Stimulated activated CD8-positive, alpha-beta memory T cell treated with anti-CD3 and anti-CD28 coated beads, Interleukin-7, amount 100 ng/mL, for 48 hours (primary cell): ENCODE measurements at places on chromosomes 5 and 9.

DNA sequence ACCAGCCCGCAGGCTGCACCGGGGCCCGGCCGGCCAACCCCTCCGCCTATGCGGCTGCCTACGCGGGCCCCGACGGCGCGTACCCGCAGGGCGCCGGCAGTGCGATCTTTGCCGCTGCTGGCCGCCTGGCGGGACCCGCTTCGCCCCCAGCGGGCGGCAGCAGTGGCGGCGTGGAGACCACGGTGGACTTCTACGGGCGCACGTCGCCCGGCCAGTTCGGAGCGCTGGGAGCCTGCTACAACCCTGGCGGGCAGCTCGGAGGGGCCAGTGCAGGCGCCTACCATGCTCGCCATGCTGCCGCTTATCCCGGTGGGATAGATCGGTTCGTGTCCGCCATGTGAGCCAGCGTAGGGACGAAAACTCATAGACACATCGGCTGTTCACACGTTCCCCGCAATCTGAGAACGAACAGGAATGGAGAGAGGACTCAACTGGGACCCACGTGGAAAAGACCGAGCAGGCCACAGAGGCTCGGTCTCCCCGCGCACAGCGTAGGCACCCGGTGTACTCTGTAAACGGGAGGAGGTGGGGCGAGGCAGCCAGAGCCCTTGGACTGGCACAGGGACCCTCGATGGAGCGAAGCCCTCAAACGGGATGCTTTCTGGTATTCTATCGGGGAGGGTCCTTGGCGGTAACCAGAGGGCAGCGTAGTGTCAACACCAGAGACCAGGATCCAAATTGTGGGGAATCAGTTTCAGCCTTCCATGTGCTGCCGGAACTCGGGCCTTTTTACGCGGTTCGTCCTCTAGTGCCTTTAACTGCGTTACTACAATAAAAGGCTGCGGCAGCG is 1.9 kb downstream of the FOXE1 start:
- no peak for DNase-seq

- no peak for DNase-seq
These were observed 157.8 kb downstream of the MED10 start for GRCh38 chr5:6220346-6221088.

DNA sequence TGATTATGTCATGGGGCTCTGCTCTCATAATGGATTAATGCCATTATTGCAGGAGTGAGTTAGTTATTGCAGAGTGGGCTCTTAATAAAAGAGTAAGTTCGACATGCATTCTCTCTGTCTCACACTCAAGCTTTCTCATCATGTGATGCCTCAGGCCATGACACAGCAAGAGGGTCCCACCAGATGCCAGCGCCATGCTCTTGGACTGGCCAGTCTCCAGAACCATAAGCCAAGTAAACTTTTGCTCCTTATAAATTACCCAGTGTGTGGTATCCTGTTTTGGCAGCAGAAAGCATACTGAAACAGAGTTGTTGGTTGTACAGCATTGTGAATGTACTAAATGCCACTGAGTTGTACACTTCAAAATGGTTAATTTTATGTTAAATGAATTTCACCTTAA is 138.1 kb downstream of the MYO10 start:
- no peak for DNase-seq

DNA sequence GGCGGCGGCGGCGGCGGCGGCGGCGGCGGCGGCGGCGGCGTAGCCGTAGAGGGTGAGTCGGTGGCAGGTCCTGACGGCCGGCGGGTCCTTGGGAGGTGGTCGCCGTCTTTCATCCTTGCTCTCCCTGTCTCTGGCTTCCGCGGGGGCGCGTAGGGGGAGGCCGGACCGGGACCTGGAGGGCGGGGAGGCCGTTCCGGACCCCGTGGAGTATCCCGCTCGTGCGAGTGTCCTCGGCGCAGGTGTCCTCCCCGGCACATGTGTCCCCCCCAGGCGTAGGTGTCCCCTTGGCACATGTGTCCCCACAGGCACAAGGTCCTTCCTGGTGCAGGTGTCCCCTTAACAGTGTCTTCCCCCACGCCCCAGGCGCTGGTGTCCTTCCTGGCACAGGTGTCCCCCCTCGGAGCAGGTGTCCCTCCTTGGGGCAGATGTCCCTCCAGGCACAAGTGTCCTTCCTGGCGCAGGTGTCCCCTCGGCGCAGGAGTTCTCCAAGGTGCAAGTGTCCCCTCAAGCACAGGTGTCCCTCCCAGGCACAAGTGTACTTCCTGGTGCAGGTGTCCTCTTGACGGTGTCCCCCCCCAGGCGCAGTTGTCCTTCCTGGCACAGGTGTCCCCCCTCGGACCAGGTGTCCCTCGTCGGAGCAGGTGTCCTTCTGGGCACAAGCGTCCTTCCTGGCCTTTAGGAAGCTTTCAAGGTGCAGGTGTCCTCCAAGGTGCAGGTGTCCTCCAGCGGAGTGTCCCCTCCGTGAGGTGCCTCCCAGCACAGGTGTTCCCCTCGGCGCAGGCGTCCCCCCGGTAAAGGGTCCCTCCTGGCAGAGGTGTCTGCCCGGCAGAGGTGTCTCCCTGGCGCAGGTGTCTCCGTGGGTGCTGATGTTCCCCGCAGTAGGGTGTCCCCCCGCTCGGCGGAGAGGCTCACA is 519 bp downstream of the EXOC3 start:
- no peak for DNase-seq

DNA sequence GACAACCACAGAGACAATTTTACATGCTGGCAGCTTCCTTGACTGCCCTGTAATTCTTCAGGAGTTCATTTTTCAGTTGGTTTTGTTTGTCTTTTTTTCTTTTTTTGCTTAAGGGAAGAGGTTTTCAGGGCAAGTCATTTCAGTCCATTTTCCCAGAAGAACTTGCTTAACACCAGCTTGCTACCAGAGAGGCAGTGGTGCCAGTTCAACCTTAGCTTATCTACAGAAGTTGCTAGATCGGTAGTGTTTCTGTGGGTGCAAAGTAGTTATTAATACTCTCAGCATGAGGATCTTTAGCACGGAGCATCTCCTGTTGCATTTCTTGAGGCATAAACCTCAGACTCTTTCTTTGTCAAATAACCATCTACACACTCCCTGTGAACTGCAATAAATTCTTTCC is 1.1 kb downstream of the SPEF2 start:
- DNase-seq, result no peak

DNA sequence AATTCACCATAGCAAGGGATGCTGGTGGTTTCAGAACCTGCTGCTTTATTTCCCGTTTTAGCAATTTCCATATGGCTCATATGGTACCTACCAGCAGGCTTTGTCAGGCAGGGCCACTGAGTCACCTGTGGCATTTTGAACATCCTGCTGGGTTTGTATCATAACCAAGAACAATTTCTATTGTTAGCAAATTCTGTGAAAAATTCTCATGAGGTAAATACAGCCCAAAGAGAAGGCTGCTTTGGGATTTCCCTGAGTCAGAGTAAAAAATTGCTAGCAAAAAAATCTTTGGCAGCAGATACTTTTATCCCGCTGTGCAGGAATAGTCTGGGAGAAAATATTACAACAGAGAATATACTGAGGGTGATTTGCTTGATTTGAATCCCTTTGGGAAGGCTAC is 52.7 kb downstream of the PRR16 start:
- no peak for DNase-seq

GRCh38 chr5:95881833-95882232 is 59.3 kb upstream of the GLRX start:
- DNase-seq, result no peak

- DNase-seq, result no peak
These were observed 8.0 kb downstream of the LRRC26 start for GRCh38 chr9:137161558-137162486.

DNA sequence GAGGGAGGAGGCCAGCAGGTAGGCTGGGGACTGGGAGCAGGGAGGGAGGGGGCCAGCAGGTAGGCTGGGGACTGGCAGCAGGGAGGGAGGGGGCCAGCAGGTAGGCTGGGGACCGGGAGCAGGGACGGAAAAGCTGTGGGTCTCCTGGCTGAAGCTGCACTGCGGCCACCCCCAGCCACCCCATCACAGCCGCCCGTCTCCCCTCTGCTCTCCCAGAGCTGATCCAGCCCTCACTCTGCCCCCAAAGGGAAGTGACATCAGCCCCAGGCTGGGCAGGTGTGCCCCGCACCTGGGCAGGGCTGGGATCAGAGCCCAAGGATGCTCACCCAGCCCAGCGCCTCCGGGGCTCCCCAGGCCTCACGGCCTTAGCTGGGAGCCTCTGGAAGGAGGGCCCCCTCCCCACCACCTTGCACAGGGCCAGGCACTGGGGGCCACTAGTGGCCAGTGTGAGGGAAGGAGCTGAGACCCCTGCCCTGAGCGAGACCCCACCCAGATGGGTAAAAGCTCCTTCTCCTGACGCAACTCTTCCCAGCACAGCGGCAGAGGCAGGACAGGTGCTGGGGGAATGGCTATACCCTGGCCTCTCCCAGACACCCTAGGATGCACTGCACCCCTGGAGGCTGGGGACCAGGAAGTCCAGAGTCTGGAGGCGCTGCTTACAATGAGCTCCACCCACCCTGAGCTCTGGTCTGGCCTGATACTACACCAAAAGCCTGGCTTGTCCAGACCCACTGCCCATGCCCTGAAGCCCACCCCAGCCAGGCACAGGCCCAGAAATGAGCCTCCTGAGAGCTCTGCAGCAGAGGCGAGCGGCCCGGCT is 11.6 kb downstream of the AGPAT2 start:
- no peak for DNase-seq

DNA sequence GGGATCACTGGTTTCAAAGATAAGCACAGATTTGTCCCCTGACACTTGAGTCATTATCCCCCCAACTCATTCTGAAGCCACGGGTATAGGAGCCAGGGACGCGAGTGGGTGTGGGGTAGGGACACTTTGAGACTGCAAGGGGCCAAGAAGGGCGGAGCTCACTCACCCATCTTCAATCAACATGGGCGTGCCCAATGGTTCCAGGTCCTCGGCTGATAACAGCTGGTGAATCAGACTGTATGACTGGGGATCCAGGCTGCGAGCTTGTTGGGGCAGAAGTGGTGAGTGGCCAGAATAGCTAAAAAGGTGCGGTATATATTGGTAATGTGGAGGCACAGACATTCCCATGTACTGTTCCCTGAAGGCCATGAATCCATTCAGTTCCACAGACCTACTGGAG is 30.7 kb upstream of the NR5A1 start:
- DNase-seq, result no peak

DNA sequence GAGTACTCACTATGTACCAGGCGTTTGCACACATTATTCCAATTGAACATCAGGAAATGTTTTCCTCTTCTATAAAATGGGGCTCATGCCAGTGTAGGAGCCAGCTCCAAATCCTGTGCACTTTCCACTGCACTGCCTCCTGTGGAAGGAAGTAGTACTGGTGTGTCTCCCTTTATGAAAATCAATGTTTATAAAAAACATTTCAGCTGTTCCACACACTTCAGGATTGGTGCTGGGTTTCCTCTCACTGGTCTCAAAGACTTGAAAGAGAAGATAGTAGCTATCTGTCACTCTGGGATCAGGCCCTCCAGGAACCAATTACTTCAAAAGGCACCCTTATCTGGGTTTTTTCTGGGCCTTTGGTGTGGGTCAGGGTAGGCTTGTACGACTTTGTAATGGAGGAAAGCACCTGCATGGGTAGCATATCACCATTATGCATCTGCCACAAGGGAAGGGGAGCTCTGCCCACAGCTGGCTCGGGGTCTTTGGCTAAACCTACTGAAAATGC is 32.5 kb downstream of the RAB14 start:
- no peak for DNase-seq

GRCh38 chr5:169945831-169946261 is 34.4 kb downstream of the INSYN2B start:
- DNase-seq, result no peak

GRCh38 chr5:108581026-108581425 is 166.7 kb upstream of the FER start:
- DNase-seq, result no peak

DNA sequence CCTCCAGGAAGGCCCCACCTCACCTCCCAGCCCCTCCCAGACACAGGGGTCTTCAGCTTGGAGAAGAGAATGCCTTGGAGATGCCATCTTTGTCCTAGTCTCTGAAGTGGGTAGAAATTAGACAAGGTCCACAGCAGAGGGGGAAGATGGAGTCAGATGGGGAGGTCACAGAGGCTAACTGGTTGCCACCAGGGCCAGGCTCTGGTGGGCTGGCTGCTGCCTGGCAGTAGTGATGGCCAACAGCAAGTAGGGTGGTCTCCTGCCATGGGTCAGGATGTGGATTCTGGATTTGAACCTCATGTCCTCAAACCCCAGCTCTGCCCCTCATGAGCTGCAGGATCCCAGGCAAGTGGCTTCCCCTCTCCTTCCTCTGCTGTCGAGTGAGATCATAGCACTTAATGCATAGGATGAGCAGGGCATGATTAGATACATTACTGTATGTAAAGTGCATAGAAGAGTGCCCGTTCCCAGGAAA is 38.7 kb upstream of the NEK6 start:
- DNase-seq, result no peak

- DNase-seq, result no peak
These were observed 166.6 kb downstream of the CDK5RAP2 start for GRCh38 chr9:120413121-120414048.

GRCh38 chr5:69368458-69369339 is 621 bp downstream of the AK6 start:
- DNase-seq, result no peak

GRCh38 chr5:67581203-67581602 is 384.6 kb upstream of the CD180 start:
- DNase-seq, result no peak

DNA sequence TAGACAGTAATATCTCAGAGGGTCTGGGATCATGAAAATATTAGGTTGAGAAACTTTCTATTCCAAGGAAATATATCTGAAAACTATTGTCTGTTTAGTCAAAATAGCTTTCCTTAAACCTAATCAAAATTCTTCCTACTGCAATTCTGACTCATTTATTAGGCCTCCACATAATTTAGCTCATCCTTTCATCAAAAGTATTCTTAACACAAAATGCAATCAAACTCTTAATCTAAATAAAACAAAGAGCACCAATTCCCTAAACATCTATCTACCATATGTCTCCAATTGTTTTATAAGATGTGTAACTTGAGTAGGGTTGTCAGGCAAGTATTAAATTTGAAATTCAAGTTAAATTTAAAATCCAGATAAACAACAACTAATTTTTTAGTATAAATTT is 142.1 kb downstream of the PLK2 start:
- no peak for DNase-seq

DNA sequence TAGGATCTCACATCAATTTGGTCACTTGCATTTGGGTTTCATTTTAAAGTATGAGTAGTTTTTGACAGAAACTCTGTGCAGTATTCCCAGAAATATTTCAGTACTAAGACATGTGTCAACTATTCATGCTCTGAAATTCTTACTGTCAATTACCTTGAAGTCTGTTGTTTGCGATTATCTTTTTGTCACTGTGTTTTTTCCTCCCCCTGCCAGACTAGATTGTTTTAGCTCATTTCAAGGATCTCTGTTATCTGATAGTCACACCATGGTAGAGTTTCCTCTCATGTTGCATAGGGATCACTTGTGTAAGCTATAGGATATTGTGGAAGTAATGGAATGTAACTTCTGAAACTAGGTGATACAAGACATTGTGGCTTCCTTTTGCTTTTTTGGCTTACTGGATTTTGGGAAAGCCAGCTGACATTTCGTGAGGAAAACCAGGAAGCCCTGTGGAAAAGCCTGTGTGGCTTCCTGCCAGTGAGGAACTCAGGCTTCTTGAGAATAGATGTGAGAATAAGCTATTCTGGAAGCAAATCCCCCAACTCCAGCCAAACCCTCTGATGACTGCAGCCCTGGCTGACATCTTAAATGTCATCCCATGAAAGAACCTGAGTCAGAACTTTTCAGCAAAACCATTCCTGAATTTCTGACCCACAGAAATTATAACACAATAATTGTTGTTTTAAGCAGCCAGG is 122.2 kb downstream of the FGF10 start:
- DNase-seq, result no peak
